ENCODE measurements at places on chromosomes 2 and 18. TPM values are rescaled to one million over a fixed set of nuclear protein-coding genes. Genes with fewer than 3 reads are reported as not detected.

Gene KCNG2
- total RNA-seq = 0.23 TPM

Gene CROCC2
- total RNA-seq = under 0.01 TPM

Gene ZNF385B
- 3.2 TPM for total RNA-seq

Gene SLC8A1
- total RNA-seq = 18.5 TPM

DNA sequence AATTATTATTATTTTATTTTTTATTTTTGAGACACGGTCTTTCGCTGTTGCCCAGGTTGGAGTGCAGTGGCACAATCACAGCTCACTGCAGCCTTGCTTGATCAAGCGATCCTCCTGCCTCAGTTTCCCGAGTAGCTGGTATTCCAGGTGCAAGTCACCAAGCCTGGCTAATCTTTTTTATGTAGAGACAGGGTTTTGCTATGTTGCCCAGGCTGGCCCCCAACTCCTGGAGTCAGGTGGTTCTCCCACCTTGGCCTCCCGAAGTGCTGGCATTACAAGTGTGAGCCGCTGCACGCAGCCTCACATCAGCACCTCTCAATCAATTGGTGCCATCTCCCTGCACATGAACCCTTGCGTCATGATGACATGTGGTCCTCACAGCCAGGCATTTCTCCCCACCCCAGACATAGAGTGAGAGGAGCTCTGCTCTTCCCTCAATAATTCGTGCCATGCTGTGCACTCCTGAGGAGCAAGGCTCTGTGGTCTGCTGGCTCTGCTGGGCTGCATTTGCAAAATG, 5.9 kb downstream of the INPP5D start:
- no peak for DNase-seq
- no peaks in the 10 kb centered on the region for H3K27me3 ChIP-seq

- H3K27me3 ChIP-seq = no peaks in the 10 kb centered on the region
- no peaks in the 10 kb centered on the region for H3K4me1 ChIP-seq
- H3K36me3 ChIP-seq = no peaks in the 10 kb centered on the region
- DNase-seq = no peak
- H3K4me3 ChIP-seq = no peak overlapping the region
Measured at GRCh38 chr2:190093793-190094192, 31.3 kb upstream of the MSTN start.

DNA sequence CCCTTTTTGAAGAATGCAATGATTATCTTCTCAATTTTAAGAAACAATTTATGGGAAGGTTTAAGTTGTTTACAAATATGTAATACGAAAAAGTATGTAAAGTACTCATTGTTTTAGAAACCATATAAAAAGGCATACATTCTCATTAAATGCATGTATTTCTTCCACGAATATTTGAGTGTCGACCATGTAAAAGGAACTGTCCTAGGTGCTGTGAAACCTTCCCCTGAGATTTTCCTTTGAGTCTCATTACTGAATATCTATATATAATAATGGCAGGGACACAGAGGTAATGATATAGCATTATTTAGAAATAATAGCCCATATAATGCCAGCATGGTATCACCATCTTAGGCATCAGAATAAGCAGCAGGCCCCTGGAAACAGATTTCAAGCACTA, 239.3 kb downstream of the ERBB4 start:
- H3K27ac ChIP-seq = no peak overlapping the region
- H3K36me3 ChIP-seq = no peaks in the 10 kb centered on the region
- H3K27me3 ChIP-seq = no peaks in the 10 kb centered on the region
- no peak overlapping the region for H3K4me3 ChIP-seq
- no peaks in the 10 kb centered on the region for H3K4me1 ChIP-seq

GRCh38 chr2:23976883-23977282, 33.0 kb upstream of the MFSD2B start:
- H3K36me3 ChIP-seq = peaks cover 3% of the 10 kb centered on the region
- H3K4me3 ChIP-seq = no peak overlapping the region
- H3K27ac ChIP-seq = no peak overlapping the region
- no peaks in the 10 kb centered on the region for H3K27me3 ChIP-seq
- no peak for DNase-seq
- H3K4me1 ChIP-seq = no peaks in the 10 kb centered on the region

GRCh38 chr2:164913011-164913410, 42.3 kb downstream of the SLC38A11 start:
- no peak for DNase-seq
- no peaks in the 10 kb centered on the region for H3K27me3 ChIP-seq
- H3K4me1 ChIP-seq = peaks cover 6% of the 10 kb centered on the region
- no peak overlapping the region for H3K4me3 ChIP-seq
- no peaks in the 10 kb centered on the region for H3K36me3 ChIP-seq
- no peak overlapping the region for H3K27ac ChIP-seq

DNA sequence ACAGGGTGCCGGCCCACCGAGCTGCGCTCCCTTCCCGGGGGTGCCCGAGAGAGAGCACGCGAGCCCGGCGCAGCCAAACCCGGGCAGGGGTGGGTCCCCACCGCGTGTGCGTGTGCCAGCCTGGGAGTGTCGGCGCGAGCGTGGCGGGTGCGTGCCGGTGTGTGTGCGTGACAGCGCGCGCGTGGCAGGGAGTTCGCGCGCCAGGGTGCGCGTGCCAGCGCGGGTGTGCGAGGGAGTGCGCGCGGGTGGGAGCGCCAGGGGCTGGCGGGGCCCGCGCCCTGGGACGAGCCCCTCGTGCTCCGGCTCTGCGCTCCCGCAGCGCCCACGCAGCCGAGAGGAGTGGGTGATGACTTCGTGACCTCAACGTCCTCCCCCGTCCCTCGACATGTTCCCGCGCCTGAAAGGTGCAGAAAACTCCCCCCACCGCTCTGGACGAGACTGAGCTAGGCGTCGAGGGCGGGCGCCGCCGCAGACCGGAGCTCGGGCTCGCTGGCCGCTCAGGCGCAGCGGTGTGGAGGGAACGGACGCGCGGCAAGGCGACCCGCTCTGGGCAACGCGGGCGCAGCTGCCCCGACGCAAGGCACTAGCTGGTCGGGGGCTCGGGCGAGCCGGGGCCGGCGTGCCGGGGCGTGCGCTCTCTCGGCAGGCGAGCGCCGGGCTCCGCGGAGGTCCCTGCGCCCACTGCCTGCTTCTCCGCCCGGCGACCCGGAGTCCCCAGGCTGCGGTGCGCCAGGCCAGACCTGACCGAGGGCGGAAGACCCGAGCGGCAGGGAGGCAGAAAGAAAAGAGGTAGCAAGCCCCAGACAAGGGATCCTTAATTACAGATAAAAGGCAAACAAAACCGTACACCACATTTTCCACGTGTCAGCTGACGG, 582.8 kb downstream of the ZEB2 start:
- H3K36me3 ChIP-seq = no peaks in the 10 kb centered on the region
- H3K4me1 ChIP-seq = peaks cover 5% of the 10 kb centered on the region
- peak overlapping the region; percentile 35 for H3K4me3 ChIP-seq
